ENCODE measurements at places on chromosomes 12 and 14. TPM values are rescaled to one million over a fixed set of nuclear protein-coding genes. Genes with fewer than 3 reads are reported as not detected.
A peak's percentile ranks its signal among the peaks of the same experiment; 100 is the strongest.

The TMEM132D gene
- total RNA-seq: not detected

The MYO1H gene
- 0.07 TPM for total RNA-seq

The STYK1 gene
- not detected for total RNA-seq

The PTGER2 gene
- total RNA-seq: 0.11 TPM

The STAT6 gene
- total RNA-seq: 40.2 TPM

The FSCB gene
- not detected for total RNA-seq

DNA sequence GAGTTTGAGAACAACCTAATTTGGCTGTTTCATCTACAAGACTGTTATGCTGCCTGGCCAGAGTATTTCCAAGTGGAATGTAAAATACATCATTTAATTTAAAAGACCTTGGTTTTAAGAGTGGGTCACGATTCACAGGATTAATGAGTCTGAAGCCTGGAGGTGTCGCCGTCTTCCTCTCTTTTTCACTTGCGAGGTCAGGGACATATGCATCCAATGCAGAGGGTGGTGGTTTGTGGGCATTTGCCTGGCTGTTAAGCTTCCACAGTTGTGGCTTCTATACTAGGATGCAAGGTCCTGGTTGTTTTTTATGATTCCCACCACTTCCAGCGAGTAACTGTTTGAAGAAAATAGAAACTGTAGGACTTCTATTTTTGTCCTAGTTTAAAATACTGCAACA is 22.8 kb upstream of the RASSF3 start:
- H3K4me1 ChIP-seq: peaks cover 22% of the 10 kb centered on the region
- no peak overlapping the region for H3K27ac ChIP-seq
- no peak for DNase-seq
- H3K36me3 ChIP-seq: no peaks in the 10 kb centered on the region

DNA sequence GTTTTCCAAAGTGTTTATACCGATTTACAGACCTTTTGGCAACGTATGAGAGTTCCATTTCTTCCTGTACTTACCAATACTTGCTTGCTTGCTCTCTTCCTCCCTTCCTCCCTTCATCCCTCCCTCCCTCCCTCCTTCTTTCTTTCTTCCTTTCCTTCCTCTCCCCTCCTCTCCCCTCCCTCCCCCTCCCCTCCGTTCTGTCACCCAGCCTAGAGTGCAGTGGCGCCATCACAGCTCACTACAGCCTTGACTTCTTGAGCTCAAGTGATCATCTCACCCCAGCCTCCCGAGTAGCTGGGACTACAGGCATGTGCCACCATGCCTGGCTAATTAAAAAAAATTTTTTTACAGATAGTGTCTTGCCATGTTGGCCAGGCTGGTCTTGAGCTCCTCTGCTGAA is 40.4 kb downstream of the DIP2B start:
- H3K36me3 ChIP-seq: no peaks in the 10 kb centered on the region
- no peak overlapping the region for H3K4me3 ChIP-seq
- H3K27me3 ChIP-seq: no peaks in the 10 kb centered on the region
- H3K4me1 ChIP-seq: no peaks in the 10 kb centered on the region
- H3K27ac ChIP-seq: no peak overlapping the region

DNA sequence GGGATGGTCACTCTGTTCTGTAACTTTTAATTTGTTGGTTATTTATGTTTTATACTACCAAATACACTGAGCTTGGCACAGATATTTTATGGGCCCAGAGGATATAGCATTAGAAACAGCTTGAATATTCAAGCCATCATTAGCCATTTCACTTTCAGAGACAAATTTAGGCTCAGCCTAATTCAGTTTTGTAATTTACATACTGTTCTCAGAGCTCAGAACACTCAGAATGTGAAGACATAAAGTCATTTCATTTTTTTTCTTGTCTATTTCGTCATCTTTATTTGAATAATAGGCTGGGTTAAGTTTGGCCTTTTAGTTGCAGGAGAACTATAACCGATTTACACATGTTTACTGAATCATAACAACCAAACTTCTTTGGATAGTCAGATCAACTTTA is 361.7 kb downstream of the SNAPC1 start:
- no peak overlapping the region for H3K4me3 ChIP-seq
- no peaks in the 10 kb centered on the region for H3K4me1 ChIP-seq
- DNase-seq: no peak
- H3K27me3 ChIP-seq: peaks cover 72% of the 10 kb centered on the region
- no peak overlapping the region for H3K27ac ChIP-seq

DNA sequence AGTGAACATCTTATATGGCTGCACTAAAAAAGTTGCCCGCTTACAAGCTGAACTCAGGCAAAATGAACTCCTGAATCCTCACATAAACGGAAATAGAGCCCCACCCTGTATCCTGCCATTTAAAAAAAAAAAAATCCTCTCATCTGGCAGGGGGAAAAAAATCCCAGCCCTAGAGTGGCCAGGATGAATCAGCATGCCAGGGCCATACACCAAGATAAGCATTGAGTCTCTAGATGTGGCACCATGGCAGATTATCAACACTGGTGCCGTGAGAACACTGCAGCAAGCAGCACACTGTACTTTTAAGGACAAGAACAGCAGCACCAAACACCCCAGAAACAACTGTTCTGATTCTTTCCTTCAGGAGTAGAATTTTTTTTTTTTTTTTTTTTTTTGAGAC is 65.5 kb downstream of the RASSF3 start:
- peak overlapping the region; percentile 82 for H3K27ac ChIP-seq
- H3K27me3 ChIP-seq: no peaks in the 10 kb centered on the region
- no peak overlapping the region for H3K4me3 ChIP-seq

GRCh38 chr14:79197516-79197915 is 1013.8 kb downstream of the DIO2 start:
- H3K4me3 ChIP-seq: no peak overlapping the region
- H3K36me3 ChIP-seq: no peaks in the 10 kb centered on the region
- no peaks in the 10 kb centered on the region for H3K27me3 ChIP-seq
- no peak for DNase-seq

DNA sequence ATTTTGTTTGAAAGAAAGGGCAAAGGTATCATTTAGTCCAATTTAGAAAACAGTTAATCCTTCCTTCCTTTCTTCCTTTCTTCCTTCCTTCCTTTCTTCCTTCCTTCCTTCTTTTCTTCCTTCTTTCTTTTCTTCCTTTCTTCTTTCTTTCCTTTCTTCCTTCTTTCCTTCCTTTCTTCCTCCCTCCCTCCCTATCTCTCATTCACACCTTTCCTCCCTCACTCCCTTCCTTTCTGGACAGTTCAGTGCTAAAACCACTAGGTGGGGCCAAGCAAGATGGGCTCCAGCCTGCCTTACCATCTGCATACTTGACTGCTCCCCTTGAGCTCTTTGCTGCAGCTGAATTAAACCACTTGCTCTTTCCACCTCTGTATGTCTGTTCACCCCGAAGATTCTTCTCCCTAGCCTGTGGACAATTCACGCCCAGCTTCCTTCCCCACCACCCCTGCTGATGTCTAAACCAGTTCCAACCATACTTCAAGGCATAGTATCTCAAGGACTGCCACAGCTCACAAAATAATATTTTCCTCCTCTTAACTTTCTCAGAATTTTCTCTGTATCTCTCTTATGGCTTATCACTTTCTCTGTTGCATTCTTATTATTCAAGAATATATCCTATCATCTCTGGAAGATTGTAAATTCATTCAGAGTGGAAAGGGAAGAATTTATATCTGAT is 78.0 kb downstream of the DBX2 start:
- H3K27me3 ChIP-seq: no peaks in the 10 kb centered on the region
- H3K4me3 ChIP-seq: no peak overlapping the region
- H3K36me3 ChIP-seq: no peaks in the 10 kb centered on the region
- H3K27ac ChIP-seq: no peak overlapping the region

DNA sequence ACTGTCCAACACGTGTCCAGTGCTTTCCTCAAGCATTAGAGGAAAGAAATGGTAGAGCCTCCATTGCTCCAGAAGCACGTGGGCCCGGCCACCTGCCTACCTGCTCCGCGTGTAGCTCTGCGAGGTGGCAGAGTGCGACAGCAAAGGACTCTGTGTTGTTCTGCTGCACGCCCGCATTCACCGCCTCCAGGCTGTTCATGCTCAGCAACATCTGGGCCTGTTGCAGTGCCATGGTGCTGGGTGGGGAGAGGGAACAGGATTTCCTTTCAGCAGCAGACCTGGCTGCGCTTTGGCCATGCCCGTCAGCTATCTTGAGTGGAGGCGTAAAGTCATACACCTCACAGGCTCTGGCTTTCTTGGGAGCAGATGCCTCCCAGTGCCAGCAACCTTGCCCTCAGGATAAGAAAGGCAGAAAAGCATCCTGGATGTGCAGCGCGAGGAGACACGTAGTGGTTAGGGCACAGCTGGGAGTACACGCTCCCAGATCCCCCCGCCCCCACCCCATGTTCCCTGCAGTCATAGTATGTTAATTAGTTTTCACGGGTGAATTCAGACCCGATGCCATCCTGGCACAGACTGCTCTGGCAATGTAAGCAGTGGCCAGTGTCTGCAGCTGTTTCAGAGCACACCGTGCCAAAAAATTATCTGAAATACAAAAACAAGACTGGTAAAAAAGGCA is 25.1 kb downstream of the ANAPC5 start:
- no peak overlapping the region for H3K4me3 ChIP-seq
- H3K36me3 ChIP-seq: peaks cover 100% of the 10 kb centered on the region
- H3K4me1 ChIP-seq: no peaks in the 10 kb centered on the region
- H3K27ac ChIP-seq: no peak overlapping the region
- no peaks in the 10 kb centered on the region for H3K27me3 ChIP-seq
- no peak for DNase-seq

DNA sequence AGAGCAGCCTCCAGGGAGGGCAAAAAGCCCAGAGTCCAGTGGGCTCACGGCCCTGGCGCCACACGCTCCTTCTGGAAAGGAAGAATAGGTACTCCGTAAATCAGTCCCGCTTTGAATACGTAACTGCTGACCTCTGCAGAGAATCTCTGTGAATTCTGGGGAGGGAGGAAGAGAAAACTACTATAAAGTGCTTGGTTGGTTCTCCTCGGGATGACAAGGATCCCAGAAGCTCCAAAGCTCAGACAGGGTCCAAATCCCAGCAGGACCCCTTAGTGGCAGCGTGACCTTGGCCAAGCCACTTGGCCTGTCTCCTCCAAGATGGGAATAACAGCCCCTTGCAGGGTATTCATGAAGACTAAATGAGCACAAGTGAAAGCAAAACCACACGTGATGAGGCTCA is 31.7 kb downstream of the ANO2 start:
- no peak for DNase-seq
- no peak overlapping the region for H3K27ac ChIP-seq
- peaks cover 16% of the 10 kb centered on the region for H3K27me3 ChIP-seq
- H3K4me3 ChIP-seq: no peak overlapping the region
- H3K4me1 ChIP-seq: no peaks in the 10 kb centered on the region

DNA sequence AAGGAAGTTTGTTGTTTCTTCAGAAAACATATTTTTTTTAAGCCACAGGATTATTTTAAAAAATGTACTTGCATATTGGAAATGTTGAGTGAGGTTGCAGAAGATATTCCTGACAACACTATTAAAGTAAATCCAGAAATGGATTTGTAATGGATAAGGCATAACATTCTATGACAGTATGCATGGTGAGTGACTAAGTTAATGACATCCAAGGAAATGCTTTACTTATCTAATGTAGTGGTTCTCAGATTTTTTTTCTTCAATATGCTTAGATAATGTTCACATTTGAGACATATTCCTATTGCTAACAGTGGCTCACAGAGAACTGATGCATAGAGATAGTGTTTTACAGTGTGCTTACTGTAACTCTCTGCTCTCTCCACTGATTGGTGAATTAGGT is 49.4 kb downstream of the ZDHHC17 start:
- no peaks in the 10 kb centered on the region for H3K27me3 ChIP-seq
- H3K4me1 ChIP-seq: no peaks in the 10 kb centered on the region
- no peak overlapping the region for H3K27ac ChIP-seq
- no peak for DNase-seq
- H3K4me3 ChIP-seq: no peak overlapping the region

DNA sequence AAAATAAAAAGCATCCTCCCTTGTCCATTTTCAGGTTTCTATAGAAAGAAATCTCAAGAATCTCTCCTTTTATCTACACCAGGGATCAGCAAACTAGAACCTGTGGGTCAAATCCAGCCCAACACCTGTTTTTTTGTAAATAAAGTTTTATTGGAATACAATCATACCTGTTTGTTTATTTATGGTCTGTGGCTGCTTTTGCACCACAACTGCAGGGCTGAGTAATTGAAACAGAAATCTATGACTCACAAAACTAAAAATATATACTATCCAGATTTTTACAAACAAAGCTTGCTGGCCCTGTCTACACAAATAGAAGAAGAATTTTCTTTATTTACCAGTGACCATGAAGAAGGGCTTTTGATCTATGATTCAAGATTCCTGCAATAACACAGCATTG is 95.1 kb upstream of the COCH start:
- H3K27ac ChIP-seq: no peak overlapping the region
- no peak overlapping the region for H3K4me3 ChIP-seq
- no peaks in the 10 kb centered on the region for H3K4me1 ChIP-seq
- H3K36me3 ChIP-seq: no peaks in the 10 kb centered on the region

GRCh38 chr12:8564656-8565055 is 24.0 kb upstream of the CLEC4E start:
- no peak overlapping the region for H3K27ac ChIP-seq
- no peaks in the 10 kb centered on the region for H3K27me3 ChIP-seq
- H3K4me3 ChIP-seq: no peak overlapping the region
- H3K36me3 ChIP-seq: no peaks in the 10 kb centered on the region
- H3K4me1 ChIP-seq: no peaks in the 10 kb centered on the region
- DNase-seq: no peak

DNA sequence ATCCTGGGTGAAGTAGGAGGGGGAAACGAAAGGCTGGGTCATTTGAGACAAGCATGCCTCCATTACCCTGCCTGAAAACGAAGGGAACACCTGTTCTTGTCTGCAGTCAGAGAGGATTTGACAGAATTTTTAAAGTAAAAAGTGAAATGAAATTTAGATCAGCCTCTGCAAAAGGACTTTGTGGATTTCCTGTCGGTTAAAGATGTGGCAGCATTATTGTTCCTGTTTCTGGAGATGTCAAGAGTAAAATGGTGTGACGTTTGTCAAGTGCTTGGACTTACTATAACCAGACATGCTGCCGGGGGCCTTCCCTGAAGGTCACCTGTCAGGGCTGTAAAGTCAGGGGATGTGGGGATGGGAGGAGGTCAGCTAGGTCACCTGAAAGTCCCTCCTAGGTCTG is 32.0 kb downstream of the NRXN3 start:
- no peaks in the 10 kb centered on the region for H3K4me1 ChIP-seq
- no peak for DNase-seq
- H3K27me3 ChIP-seq: peaks cover 16% of the 10 kb centered on the region
- no peak overlapping the region for H3K27ac ChIP-seq
- H3K4me3 ChIP-seq: no peak overlapping the region

- no peaks in the 10 kb centered on the region for H3K4me1 ChIP-seq
- no peak overlapping the region for H3K27ac ChIP-seq
- no peaks in the 10 kb centered on the region for H3K36me3 ChIP-seq
- H3K4me3 ChIP-seq: no peak overlapping the region
- no peak for DNase-seq
These were observed 25.5 kb upstream of the P2RX4 start for GRCh38 chr12:121184425-121184824.

DNA sequence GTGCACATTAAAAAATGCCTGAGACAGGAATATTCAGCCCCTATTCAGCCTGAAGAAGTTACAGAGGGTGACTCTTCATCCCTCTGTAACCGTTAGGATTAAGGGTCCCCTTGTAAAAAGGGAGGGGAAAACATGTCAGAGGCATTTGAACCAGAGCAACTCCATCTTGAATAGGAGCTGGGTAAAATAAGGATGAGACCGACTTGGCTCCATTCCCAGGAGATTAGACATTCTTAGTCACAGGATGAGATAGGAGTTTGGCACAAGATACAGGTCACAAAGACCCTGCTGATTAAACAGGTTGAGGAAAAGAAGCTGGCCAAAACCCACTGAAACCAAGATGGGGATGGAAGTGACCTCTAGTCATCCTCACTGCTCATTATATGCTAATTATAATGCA is 19.9 kb upstream of the MDM1 start:
- DNase-seq: no peak
- no peaks in the 10 kb centered on the region for H3K4me1 ChIP-seq
- H3K36me3 ChIP-seq: no peaks in the 10 kb centered on the region
- H3K4me3 ChIP-seq: no peak overlapping the region
- no peak overlapping the region for H3K27ac ChIP-seq

All from heart right ventricle (tissue), 16 donors.